ENCODE measurements at places on chromosomes 1 and 21.

GRCh38 chr1:5109633-5110032 lies 455.2 kb downstream of the AJAP1 start:
- DNase-seq = no peak

- DNase-seq = peak; percentile 10
Measured at GRCh38 chr1:20521960-20522861, 14.3 kb upstream of the MUL1 start.

- no peak for DNase-seq
Measured at GRCh38 chr1:161834967-161835550, 68.9 kb downstream of the ATF6 start.

DNA sequence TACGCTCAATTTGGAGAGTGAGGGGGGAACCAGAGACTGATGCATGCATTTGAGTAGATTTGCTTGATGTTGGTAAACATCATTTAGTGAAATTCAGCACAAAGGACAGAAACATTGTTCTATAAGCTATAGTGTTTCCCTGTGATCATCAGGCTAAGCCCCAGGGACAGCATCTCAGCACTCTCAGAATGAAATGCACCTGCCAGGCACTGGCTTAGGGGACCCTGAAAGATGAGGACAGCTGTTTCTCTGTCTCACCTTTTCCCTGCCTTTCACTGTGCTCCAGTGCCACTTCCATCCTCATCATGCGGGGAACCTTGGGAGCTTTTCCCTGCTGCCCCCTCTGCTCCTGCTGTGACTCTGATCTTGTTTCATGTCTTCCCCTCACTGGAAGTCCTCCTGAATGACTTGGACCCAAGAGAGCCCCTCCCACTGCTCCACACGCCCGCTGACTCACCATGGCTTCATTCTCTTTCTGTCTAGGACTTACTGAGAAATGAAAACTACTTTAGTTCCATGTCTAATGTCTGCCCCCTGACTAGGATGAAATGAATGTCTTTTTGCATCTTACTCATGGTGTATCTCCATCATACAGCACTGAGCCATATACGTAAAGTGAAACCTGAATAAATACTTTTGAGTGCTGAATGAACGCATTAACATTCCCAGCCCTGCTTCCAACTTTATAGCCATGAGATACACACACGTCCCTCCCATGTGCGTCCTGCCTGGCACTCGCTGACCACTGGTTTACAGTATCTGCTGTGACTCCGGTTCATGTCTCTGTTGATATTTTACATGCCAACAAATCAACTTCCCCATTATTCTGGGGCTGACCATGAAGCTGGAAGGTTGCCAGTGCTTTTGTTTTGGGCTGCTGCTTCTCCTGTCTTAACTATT lies 182.0 kb downstream of the PCP4 start:
- no peak for DNase-seq

DNA sequence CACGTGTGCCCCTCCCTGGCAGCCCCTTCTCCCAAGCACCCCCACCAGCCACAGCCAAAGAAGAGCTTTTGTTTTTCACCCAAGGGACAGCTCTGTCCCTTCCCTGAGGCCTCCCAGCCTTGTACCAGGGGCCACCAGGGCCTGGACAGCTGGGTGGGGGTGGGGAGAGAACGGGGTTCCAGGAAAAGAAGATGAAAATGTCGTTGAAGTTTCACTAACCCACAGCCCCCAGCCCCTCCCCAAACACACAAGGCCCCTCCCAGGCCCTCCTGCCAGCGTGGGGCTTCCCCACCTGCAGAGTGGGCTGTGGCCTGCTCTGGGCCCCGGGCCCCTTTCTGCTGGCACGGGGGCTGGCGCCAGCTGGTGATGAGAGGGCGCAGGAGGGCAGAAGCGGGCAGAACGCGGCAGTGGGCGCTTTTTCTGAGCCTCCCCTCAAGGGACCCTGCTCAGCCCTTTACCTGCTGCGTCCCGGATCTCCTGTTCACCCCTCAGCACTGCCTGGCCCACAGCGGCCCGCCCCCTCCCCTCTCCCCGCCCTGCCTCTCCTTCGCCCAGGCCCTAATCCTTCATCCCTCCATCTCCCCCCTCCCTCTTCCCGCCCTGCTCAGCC lies 5.5 kb upstream of the ANKRD65 start:
- DNase-seq = no peak

DNA sequence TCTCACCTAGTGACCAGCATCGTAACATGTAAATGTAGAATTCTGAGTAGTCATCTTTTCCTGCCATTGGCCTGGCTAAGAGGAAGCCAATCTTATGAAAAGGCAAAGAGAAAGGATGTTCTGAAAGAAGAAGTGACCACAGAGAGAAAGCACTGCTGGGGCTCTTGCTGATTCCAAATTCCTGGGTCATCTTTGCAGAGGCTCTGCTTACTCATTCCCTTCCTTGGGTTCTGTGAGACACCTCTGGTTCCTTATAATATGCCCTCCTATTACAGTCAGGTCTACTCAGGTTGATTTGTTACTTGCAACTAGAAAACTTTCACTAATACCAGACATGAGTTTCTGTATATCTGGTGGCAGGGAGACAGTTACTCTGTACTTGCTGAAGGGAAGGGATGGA lies 198.8 kb upstream of the C8B start:
- DNase-seq = no peak

DNA sequence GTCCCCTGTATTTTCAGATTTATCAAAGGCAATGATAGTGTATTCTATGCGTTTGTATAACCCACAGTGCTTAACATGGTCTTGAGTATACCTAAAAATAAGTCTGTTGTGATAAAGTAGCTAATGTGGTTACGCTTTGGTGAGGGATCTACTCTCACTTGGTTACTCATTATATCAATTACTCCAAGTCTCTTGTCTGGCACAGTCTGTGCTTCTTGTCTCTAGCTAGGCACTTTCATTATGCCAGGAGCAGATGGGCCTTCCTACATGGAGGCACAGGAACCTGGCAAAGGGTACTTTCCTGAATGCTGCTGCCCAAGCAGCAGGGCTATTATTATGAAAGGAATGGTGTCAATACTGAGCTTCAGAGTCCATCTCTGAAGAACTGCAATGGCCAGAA lies 4.2 kb upstream of the PTPN22 start:
- no peak for DNase-seq
